CD4-positive, CD25-positive, alpha-beta regulatory T cell (primary cell): ENCODE measurements at places on chromosomes 1 and 21. TPM values are rescaled to one million over a fixed set of nuclear protein-coding genes. Genes with fewer than 3 reads are reported as not detected.

- no peak overlapping the region for H3K4me3 ChIP-seq
- H3K4me1 ChIP-seq = no peaks in the 10 kb centered on the region
- DNase-seq = no peak
- H3K27me3 ChIP-seq = peaks cover 4% of the 10 kb centered on the region
- no peaks in the 10 kb centered on the region for H3K36me3 ChIP-seq
Measured at GRCh38 chr1:170149241-170149640, 3.5 kb downstream of the NTMT2 start.

DNA sequence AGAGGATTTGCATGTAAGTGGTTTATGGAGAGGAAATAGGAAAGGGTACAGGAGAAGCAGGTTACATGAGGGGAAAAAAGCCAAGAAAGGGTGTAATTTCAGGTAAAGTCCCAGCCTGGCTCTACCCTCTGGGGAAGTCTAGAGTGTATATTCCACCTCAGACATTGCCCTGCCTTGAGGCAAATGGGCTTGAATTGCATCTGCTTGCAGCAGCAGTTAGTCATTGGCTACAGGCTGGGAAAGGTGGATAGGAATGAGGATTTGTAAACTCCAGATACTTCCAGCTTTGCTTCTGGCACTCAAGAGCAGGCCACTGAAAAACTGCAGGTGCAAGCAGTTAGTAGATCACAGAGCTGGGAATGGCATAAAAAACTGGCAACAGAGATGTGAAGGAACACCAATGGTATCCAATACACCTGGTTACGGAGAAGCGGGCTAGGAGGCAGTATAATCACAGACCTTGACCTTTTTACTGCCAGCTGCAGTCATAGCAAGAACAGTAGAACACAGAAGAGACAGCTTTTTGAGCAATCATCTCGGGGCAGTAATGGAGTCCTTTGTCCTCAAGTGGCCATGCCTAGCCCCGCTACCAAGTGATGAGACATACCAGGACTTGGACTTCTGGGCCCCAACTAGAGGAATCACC, 226.9 kb upstream of the NRIP1 start:
- no peaks in the 10 kb centered on the region for H3K27me3 ChIP-seq
- no peaks in the 10 kb centered on the region for H3K4me1 ChIP-seq
- no peak overlapping the region for H3K4me3 ChIP-seq

- DNase-seq = no peak
- no peak overlapping the region for H3K27ac ChIP-seq
- no peaks in the 10 kb centered on the region for H3K27me3 ChIP-seq
- no peak overlapping the region for H3K4me3 ChIP-seq
- no peaks in the 10 kb centered on the region for H3K36me3 ChIP-seq
Measured at GRCh38 chr1:102783487-102783886, 324.8 kb downstream of the COL11A1 start.

DNA sequence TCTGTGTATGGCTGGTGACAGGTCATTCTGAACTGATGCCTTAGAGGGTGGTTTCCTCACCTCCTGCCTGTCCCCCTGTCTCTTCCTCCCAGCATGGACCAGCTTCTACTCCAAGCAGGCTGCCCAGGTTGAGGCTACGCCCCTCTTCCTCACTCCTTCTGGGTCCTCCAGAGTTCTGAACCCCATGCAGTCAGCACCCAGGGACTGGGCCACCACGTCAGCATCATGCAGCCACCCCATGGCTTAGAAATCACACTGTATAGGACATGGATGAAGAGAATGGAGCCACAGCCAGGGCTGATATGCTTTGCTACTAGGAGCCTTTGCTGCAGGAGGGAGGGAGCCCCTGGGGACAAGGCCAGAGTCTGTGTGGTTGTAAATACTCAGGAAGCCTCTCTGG, 8.3 kb downstream of the FOXO6 start:
- peaks cover 16% of the 10 kb centered on the region for H3K4me1 ChIP-seq
- no peak for DNase-seq
- no peak overlapping the region for H3K4me3 ChIP-seq
- H3K27ac ChIP-seq = no peak overlapping the region
- no peaks in the 10 kb centered on the region for H3K36me3 ChIP-seq
- peaks cover 18% of the 10 kb centered on the region for H3K27me3 ChIP-seq

- no peaks in the 10 kb centered on the region for H3K36me3 ChIP-seq
- H3K4me1 ChIP-seq = no peaks in the 10 kb centered on the region
- H3K27me3 ChIP-seq = peaks cover 12% of the 10 kb centered on the region
- no peak overlapping the region for H3K4me3 ChIP-seq
Measured at GRCh38 chr1:222798975-222799374, 15.9 kb upstream of the DISP1 start.

HSPB7 gene
- not detected for polyA plus RNA-seq

GRCh38 chr1:179094818-179095217, 12.9 kb downstream of the TOR3A start:
- DNase-seq = no peak
- H3K27ac ChIP-seq = no peak overlapping the region
- H3K4me1 ChIP-seq = no peaks in the 10 kb centered on the region
- peaks cover 58% of the 10 kb centered on the region for H3K36me3 ChIP-seq

DNAH14 gene
- polyA plus RNA-seq = 0.02 TPM

NPR1 gene
- not detected for polyA plus RNA-seq

RGL1 gene
- 2.2 TPM for polyA plus RNA-seq

CCDC30 gene
- polyA plus RNA-seq = 0.85 TPM

GRCh38 chr1:230077436-230078213, 10.6 kb downstream of the GALNT2 start:
- no peaks in the 10 kb centered on the region for H3K4me1 ChIP-seq
- DNase-seq = no peak
- peaks cover 2% of the 10 kb centered on the region for H3K36me3 ChIP-seq
- H3K27me3 ChIP-seq = no peaks in the 10 kb centered on the region
- H3K4me3 ChIP-seq = no peak overlapping the region

DNA sequence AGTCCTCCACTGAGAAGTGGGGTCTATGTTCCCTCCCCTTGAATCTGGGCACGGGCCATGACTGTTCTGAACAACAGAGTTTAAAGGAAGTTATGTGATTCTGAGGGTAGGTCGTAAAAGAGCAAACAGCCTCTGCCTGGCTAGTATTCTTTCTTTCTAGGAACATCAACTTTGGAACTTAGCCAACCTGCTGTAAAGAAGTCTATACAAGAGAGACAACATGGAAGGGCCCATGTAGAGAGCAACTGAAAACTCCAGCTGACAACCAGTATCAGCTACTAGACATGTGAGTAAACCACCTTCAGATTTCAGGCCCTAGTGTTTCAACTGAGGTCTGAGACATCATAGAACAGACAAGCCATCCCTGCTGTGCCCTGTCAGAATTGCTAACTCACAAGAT, 7.5 kb downstream of the SELENOF start:
- no peak overlapping the region for H3K27ac ChIP-seq
- peaks cover 14% of the 10 kb centered on the region for H3K4me1 ChIP-seq

DNA sequence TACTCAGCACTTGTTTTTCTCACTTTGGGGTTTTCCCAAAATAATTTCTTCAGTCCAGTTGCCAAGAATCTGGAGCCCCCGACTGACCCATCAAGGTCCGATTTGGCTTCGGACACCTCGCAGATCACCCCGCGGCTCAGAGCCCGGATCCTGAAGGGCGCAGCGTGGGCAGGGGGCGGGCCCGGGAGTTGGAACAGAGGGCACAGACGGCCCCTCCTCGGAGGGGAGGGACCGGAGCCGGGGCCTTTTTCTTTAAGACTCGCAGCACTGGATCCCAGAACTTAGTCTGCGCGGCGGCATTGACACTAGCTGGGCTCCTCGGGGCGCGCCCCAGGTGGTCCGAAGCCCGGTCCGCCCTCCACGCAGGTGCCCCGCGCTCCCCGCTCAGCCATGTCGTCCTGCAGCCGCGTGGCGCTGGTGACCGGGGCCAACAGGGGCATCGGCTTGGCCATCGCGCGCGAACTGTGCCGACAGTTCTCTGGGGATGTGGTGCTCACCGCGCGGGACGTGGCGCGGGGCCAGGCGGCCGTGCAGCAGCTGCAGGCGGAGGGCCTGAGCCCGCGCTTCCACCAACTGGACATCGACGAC, at the start of gene CBR3:
Gene CBR3, plus strand, starts transcription at position 277 of the 588 bp plus-strand sequence. Its CDS starts 114 bp downstream, at position 391.
- H3K4me3 ChIP-seq = peak within 1 kb of the TSS; percentile 89
- peaks cover 21% of the 10 kb centered on the region for H3K4me1 ChIP-seq
- H3K36me3 ChIP-seq = no peaks in the 10 kb centered on the region
- DNase-seq = peak; percentile 66
- H3K27me3 ChIP-seq = no peaks in the 10 kb centered on the region
- H3K27ac ChIP-seq = peak within 1 kb of the TSS; percentile 49

DNA sequence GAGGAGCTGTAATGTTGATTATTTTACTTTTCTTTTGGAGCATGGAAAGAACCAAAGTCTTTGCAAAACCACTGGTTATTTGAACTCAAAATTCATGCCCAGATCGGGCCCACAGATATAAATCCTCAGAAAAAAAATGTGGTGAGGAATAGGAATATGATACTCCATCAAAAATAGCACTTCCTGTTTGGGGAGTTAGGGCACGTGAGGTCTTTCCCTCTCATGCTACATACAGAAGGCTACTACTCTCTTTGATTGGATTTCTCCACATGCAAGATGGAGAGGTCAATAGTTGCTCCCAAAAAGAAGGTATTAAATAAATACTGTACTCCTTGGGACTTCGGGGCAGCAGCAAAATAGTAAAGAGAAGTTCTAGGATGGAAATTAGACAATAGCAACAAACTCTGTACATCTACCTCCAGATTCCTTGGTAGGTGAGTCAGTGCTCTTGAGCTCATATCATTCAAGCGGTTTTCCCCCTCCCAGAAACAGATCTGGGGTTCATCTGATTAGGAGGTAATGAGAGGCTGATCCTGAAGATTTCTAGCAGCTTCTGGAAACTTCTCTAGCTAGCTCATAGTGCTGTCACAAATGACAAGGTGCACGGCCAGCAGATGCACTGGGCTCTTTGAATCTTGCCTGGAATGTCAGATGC, 47.1 kb downstream of the SLC9C2 start:
- no peak for DNase-seq
- peaks cover 16% of the 10 kb centered on the region for H3K4me1 ChIP-seq
- no peaks in the 10 kb centered on the region for H3K36me3 ChIP-seq
- no peaks in the 10 kb centered on the region for H3K27me3 ChIP-seq
- no peak overlapping the region for H3K27ac ChIP-seq

CD5L gene
- polyA plus RNA-seq = not detected

GRCh38 chr1:62508187-62508758, 71.4 kb downstream of the USP1 start:
- H3K27ac ChIP-seq = no peak overlapping the region
- no peak overlapping the region for H3K4me3 ChIP-seq
- no peaks in the 10 kb centered on the region for H3K36me3 ChIP-seq
- H3K27me3 ChIP-seq = no peaks in the 10 kb centered on the region
- H3K4me1 ChIP-seq = no peaks in the 10 kb centered on the region
- DNase-seq = peak; percentile 23

PRDM16 gene
- polyA plus RNA-seq = not detected

GRCh38 chr1:189971656-189972055, 506.0 kb downstream of the BRINP3 start:
- H3K27me3 ChIP-seq = no peaks in the 10 kb centered on the region
- no peaks in the 10 kb centered on the region for H3K36me3 ChIP-seq
- H3K4me3 ChIP-seq = no peak overlapping the region
- H3K27ac ChIP-seq = no peak overlapping the region
- H3K4me1 ChIP-seq = no peaks in the 10 kb centered on the region
- no peak for DNase-seq

TEX38 gene
- polyA plus RNA-seq = not detected

NUF2 gene
- polyA plus RNA-seq = 3.8 TPM

GRCh38 chr1:103256490-103256889, 148.2 kb upstream of the COL11A1 start:
- no peaks in the 10 kb centered on the region for H3K4me1 ChIP-seq
- no peaks in the 10 kb centered on the region for H3K36me3 ChIP-seq
- no peak for DNase-seq
- no peak overlapping the region for H3K4me3 ChIP-seq
- no peak overlapping the region for H3K27ac ChIP-seq

- H3K4me3 ChIP-seq = peak overlapping the region; percentile 83
- H3K4me1 ChIP-seq = peaks cover 85% of the 10 kb centered on the region
- peaks cover 10% of the 10 kb centered on the region for H3K36me3 ChIP-seq
- peak overlapping the region; percentile 92 for H3K27ac ChIP-seq
- DNase-seq = no peak
- H3K27me3 ChIP-seq = no peaks in the 10 kb centered on the region
Measured at GRCh38 chr21:17794518-17795145, 24.5 kb downstream of the C21orf91 start.

DNA sequence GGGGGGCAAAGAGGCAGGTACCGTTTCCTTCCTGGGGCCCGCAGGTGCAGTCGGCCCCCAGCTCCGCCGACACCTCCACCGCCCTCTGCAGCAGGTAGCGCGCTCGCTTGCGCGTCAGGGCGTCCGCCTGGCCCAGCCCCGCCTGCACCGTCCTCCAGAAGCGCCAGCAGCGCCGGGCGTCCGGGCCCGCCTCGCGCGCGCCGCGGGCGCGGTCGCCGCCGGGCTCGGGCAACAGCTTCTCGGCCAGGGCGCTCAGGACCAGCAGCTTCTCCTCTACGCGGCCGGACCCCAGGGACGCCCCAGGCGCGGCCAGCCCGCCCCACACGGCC, 863 bp downstream of the TARBP1 start:
- H3K27ac ChIP-seq = peak overlapping the region; percentile 63
- peaks cover 4% of the 10 kb centered on the region for H3K27me3 ChIP-seq
- peaks cover 11% of the 10 kb centered on the region for H3K4me1 ChIP-seq
- peak; percentile 78 for DNase-seq
- H3K36me3 ChIP-seq = no peaks in the 10 kb centered on the region

SPRR1A gene
- polyA plus RNA-seq = not detected

DNA sequence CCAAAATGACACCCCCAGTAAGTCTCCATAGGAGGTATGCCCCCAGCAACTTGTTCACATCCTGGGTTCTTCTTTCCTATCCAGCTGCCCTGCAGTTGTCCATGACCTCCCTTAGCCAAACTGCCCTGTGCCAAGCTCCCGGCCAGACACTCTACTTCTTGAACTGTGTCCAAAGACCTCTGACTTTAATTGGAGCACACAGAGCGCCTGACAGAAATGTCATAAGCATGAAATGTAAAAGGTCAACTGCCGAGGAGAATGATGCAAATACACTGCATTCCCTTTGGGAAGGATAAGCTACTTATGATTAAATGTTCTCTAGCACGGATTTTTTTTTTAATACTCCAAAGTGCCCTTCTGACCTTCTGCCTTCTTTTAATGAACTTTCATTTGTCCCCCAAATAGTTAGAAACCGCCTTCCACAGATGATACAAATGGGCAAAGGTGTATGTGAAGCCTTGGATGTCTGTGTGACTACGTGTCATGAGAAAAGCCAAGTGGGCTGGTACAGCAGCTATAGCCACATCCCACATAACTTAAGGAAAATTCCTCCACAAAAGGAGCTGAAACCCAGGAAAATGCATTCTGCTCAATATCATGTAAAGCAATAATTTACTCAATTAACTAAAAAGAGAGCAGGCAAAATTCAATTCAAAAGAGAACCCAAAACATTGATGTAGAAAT, 26.8 kb downstream of the PALMD start:
- no peak for DNase-seq
- no peaks in the 10 kb centered on the region for H3K4me1 ChIP-seq
- H3K4me3 ChIP-seq = no peak overlapping the region
- H3K36me3 ChIP-seq = no peaks in the 10 kb centered on the region
- no peak overlapping the region for H3K27ac ChIP-seq

UAP1 gene
- polyA plus RNA-seq = 24.3 TPM
